ENCODE measurements at places on chromosomes 13 and 19. TPM values are rescaled to one million over a fixed set of nuclear protein-coding genes. Genes with fewer than 3 reads are reported as not detected.

- no peak for DNase-seq
These were observed 96.5 kb downstream of the DHRS12 start for GRCh38 chr13:51707461-51707860.

- no peak for DNase-seq
These were observed 66.9 kb downstream of the C13orf42 start for GRCh38 chr13:51044023-51044665.

Gene ZSCAN5C
- total RNA-seq = not detected

Gene PTPRH
- total RNA-seq = 44.5 TPM

DNA sequence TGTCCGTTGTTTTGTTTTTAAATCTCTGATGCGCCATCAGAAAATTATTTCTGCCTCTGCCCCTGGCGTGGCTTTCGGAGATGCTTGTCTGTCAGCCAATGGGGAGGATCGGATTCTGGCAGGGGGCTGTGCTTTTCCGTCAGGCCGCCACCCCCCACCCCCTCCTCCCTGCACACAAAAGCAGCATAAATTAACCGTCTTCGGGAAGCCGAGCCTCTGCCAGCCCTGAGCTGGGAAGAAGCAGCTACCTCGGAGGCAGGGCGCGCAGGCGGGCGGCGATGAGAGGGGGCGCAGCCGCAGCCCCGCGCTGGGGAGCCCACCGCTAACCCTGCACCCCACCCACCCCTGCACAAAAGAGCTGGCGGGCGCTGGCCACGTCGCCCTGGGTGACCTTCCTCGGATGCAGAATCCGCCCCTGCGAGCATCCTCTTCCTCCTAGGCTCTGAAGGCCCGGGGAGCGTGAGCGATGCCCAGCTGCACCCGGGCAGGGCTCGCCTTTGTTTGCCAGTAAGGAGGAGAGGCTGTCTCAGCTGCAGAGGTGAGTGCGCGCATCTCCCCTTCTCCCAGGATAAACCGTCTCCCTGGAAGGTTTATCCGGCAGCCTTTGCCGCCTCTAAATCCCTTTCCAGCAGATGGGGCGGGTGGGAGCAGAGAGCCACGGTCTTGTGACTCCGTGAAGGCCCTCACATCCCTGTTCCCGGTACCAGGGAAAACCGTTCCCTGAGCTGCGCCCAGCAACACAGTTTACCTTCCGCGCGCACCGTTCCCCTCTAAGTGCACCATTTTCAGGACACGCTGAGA, at the start of gene ATCAY:
Gene ATCAY (plus strand): TSS at position 215 of the 801 bp plus-strand sequence. CDS start 5,083 bp downstream, outside the sequence.
- no peak for DNase-seq

DNA sequence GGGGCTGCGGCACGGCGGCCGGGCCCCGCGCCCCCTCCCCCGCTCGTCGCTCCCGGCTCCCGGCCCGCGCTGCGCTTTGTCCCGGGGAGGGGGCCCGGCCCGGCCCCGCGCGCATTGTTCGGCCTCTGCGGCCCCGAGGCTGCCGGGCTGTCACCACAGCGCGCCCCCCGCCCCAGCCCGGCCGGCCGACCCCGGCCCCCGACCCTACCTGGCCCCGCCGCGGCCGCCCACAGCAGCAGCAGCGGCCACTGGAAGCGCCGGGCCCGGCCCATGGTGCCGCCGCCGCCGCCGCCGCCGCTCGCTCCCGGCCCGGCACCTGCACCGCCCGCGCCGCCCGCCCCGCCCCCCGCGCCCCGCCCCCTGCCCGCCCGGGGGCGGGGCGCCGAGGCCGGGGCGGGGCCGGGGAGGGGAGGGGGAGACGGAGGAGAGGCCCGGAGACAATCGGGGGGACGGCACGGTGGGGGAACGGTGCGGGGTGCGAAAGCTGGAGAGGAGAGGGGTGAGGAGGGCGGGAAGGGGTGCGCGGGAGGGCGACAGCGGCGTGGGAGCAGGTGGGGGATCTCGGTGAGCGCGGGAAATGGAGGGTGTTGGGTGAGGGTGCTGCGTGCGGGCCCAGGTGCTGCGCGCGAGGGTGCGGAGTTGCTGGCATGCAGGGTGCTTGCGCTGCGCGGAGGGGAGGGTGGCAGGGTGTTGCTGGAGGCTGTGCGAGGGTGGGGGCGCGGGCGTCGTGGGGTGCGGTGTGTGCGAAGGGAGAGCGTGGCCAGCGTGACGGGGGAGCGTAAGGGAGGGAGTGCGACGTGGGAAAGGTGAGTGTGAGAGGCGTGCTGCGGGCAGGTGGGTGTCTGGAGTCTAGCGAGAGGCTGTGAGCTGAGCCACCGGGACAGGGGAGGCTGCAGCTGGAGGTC, at the start of gene CADM4:
Gene CADM4 (minus strand): TSS at position 332 of the 905 bp plus-strand sequence. CDS start 60 bp downstream, at position 272.
- no peak for DNase-seq

DNA sequence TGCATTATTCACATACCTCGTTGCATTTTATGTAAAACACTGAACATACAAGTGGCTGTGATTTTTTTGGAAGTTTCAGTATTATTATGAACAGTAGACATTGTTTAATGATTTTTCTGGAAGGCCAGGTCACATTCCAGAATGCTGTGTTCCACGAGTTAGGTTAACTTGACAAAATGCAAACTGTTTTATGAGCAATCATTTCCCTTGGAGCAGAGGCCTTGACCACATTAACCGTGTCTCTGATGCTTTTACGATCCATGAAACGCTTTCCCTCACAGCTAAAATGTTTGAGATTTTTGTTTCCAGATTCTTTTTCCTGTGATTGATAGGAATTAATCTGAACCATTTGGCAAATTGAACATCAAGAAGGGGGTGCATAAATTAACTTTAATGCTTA, 57.8 kb downstream of the MBNL2 start:
- no peak for DNase-seq

All from adrenal gland (tissue), 19 donors.